ENCODE measurements at places on chromosomes 11 and 22.

- DNase-seq: no peak
These were observed 393.0 kb upstream of the KIRREL3 start for GRCh38 chr11:127393460-127393997.

GRCh38 chr11:9740202-9740883 lies 76.5 kb downstream of the SWAP70 start:
- no peak for DNase-seq

GRCh38 chr11:46105926-46106325 lies 15.3 kb downstream of the PHF21A start:
- DNase-seq: no peak

DNA sequence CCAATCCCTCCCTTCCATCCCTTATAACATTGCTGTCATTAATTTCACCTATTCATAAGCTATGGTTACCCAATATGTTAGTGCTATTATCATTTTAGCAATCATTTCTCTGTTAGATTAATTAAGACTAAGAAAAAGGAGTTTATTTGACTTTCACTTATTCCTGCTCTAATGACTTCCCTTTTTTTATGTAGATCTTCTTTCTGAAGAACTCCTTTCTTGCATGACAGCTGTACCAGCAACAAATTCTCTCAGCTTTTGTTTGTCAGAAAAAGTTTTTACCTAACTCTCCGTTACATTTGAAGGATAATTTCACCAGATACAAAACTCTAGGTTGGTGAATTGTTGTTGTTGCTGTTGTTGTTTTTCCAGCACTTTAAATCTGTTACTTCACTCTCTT lies 28.6 kb upstream of the OR8B8 start:
- no peak for DNase-seq

GRCh38 chr22:17866127-17866526 lies 91.9 kb upstream of the BID start:
- no peak for DNase-seq

DNA sequence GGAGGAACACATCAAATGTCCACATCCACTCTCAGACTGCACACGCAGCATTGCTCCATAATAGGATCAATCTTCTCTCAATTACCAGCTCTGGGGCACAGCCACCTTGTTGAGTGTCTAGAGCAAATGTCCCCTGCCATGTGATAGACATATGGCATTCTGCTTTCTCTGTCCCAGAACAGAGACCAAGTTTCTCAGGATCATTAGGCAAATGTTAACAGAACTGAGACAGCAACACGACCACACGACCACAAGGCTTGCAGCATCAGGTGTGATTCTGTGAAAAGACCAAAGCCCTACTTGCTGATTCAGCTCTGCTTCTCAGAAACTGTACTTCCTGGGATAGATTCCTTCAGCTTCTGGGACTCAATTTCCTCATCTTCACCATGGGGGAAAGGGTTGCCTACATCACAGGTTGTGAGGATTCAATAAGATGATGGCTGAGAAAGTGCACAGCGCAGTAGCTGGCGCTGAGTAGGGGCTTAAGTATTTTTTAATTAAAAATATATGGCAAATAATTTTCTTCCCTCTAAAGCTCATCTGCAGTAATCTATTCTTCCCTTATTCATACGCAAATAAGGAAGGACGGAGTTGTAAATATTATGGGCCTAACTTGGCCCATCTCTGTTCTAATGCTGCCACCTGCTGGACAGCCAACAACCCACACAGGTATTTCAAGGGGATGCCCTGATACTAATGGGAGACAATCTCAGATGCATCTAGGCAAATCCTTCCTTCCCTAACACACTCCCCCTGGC lies 54.3 kb upstream of the USP47 start:
- DNase-seq: peak; percentile 54

GRCh38 chr11:7319501-7319900 lies 67.8 kb downstream of the SYT9 start:
- no peak for DNase-seq

- no peak for DNase-seq
These were observed 29.0 kb upstream of the VWA5A start for GRCh38 chr11:124085997-124086846.

DNA sequence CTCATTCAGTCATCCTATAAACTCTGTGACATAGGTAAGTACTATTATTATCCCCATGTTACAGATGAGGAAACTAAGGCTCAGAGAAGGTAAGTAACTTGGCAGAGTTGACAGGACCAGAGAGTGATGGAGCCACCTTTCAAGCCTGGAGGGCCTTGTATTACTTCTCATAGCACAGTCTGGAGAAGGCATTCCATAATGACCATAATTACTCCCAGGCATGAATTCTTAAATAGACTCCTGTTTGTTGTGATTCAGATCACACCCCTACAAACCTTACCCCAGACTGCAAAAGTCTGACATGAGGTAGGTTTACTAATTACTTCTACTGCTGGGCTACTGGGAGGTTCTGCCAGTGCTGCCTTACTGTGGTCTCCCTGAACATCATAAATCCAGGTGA lies 77.0 kb downstream of the CD44 start:
- no peak for DNase-seq

DNA sequence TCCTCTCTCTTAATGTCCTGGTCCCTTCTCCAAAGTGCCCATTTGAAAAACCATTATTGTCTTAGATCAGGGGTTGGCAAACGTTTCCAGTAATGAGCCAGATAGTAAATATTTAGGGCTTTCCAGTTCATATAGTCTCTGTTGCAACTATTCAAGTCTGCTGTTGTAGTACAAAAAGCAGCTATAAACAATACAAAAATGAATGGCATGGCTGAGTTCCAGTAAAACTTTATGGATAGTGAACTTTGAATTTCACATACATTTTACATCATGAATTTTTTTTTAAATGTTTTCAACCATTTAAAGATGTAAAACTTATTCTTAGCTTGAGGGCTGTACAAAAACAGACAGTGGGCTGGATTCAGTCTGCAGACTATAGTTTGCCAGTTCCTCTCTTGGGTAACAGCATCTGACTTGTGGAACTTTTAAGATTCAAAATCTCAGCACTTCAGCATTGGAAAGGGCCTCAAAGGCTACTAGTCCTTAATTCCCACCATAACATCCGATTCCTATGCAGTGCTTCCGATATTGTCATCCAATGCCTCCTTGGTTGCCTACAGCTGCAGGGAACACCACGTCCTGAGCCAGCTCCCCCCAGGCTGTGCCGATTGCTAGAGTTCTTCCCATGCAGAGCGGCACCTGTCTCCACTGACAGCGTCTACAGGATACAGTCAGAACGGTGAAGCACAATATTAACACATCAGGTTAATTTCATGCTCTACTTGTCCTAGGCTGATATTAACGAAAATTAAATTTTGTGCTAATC lies 65.6 kb upstream of the E2F8 start:
- DNase-seq: no peak

DNA sequence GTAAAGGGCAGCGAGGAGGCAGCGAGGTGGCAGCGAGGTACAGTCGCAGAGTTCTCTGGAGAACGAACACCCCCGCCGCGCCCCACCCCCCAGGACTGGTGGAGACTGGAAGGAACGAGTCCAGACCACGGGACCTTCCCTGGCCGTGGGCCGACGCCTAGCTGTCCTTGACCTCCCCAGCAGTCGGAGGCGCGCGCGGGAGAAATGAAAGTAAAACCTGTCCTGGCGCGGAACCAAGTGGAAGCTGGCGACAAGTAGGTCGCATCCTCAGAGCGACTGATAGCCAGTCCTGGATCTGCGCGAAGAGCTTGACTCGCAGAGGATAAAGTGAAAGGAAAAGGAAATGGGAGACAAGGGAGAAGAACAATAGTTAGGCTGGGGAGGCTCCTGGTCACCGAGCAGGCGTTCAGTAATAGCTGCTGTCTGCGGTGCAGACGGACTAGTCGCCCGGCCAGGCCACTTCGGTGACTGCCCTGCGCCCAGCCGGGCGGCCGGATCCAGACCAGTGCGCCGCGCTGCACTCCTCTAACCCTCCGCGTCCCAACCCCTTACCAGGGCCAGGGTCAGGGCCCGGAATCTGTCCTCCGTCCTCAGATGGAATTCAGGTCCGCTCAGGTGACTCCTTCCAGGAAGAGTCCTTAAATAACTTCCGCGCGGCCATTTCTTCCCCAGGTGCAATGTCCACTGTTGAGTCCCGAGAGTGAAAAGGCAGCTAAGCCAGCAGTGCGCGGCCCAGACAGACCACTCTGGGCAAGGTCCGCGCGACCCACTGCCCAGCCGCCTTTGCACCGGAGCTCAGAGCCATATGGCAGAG lies 1.9 kb upstream of the ADM start:
- DNase-seq: peak; percentile 66

DNA sequence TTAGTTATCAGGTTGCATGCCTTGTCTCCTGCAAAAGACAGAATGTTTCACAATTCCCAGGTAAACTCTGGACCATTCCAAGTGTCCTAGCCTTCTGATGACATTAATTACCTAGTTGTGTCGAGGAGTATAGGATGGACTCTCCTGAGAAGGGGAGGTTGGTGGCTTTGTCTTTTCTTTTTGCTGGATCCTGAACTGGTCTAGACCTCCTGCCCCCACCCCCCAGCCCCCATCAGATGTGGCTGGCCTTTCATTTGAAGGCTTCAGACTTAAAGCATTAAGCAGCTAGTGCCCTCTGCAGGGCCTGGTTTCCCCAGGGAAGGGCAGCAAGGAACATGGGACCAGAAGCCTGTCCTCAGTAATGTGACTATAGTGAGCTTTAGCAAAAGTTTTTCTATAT lies 9.7 kb downstream of the MCAM start:
- no peak for DNase-seq

DNA sequence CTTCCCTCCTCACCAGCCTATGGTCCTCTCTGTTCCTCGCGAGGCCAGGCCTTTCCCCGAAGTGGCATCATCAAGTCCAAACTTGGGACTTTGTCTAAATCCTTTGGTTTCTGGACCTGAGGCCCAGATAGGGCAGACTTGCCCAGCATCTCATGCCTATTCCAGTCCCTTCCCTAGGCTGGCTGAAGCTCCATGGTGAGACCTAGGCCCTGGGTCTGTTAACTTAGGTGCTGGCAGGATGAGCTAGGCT lies 11.5 kb downstream of the RELA start:
- DNase-seq: no peak

- DNase-seq: no peak
These were observed 108.0 kb upstream of the ANO1 start for GRCh38 chr11:69969890-69970784.

GRCh38 chr11:367956-368413 lies 1.3 kb upstream of the B4GALNT4 start:
- no peak for DNase-seq

GRCh38 chr11:119671561-119672015 lies 57.4 kb downstream of the NECTIN1 start:
- DNase-seq: no peak

- DNase-seq: no peak
These were observed 14.2 kb downstream of the E2F8 start for GRCh38 chr11:19226378-19227195.

GRCh38 chr11:75946531-75947530 lies 131.8 kb downstream of the UVRAG start:
- no peak for DNase-seq

- no peak for DNase-seq
These were observed 11.3 kb upstream of the P2RY2 start for GRCh38 chr11:73206801-73207200.

DNA sequence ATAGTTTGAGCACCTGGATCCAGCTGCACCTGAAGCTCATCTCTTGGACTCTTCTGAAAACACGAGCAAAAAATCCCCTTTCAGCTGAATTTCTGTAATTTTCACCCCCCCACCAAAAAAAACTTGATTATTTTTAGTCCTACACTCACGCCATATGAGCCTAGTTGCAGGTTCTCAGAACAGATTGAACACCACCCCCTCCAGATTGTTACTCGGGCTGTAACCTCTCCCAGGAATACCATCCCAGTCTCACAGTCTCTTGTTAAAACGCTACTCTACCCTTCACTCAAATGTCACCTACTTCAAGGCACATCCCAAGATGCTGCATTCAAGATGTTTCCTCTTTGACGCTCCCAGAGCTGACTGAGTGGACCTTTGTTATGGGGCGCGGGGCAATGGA lies 96.3 kb upstream of the PRDM11 start:
- DNase-seq: no peak

GRCh38 chr22:20606041-20606783 lies 98.8 kb downstream of the MED15 start:
- DNase-seq: peak; percentile 67

- DNase-seq: no peak
These were observed 19.5 kb upstream of the FLRT1 start for GRCh38 chr11:64015935-64016845.

- no peak for DNase-seq
These were observed 93.2 kb downstream of the EXT2 start for GRCh38 chr11:44188643-44189042.

DNA sequence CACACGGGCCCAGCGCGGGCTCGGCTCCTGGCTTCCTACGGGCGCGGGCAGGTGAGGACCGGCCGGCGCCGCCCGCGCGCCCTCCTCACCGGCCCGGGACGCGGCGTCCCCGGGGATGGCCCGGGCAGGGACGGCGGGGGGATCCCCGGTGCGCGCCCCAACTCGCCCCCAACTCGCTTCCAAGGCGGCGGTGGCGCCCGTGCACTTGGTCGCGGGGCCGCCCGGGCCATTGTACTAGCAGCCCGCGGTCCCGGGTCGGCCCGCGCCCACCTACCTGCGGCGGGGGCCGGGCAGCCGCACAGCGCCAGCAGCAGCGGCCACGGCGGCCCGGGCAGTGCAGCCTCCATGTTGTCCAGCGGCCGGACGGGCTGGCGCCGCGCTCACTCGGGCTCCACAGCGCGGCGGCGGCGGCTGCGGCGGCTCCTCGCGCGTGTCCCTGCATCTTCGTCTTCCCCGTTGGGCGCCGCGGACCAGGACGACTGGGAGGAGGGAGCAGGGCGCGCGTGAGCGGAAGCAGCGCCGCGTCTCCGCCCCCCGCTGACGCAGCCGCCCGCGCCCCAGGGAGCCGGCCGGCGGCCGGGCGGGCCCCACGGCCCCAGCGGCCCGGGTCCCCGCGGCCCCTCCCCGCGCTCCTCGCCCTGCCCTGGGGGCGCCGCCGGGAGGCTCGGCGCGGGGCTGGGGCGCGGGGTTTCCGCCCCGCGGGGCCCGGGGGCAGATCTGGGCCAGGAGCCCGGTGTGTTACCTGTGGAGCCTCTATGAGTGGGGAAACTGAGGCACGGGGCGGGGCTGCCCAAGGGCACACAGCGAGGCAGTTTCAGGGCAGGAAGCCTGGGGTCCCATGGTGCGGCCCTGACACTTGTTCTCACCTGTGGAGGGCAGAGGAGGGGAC lies 159.3 kb upstream of the GRK3 start:
- peak; percentile 77 for DNase-seq

DNA sequence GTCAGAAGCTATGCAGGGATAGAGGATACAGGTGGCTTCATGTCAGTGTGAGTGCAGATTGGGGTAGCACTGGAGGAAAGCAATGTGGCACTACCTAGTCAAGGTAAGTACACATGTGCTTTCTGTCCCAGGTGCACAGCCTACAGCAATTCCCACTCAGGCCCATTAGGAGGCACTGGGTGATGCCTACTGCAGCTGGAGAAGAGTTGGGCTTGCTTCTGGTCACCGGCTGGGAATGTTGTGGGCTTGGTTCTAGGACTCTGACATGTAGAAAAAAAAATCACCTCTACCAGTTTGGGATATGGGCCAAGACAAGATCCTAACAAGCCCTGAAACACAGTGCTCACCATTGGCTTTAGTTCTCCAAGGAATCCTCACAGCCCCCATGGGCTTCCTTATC lies 69.7 kb downstream of the TENM4 start:
- DNase-seq: no peak

All from activated naive CD8-positive, alpha-beta T cell treated with anti-CD3 and anti-CD28 coated beads for 36 hours (primary cell).